Prostate gland (tissue), 2 donors: ENCODE measurements at places on chromosomes 6 and 20.

- no peak for DNase-seq
Measured at GRCh38 chr20:4415281-4415680, 306.4 kb upstream of the PRND start.

GRCh38 chr6:1602049-1602713 is 7.5 kb upstream of the FOXC1 start:
- no peak for DNase-seq

GRCh38 chr6:170286246-170286933 is 4.5 kb downstream of the DLL1 start:
- DNase-seq, result no peak

GRCh38 chr6:20658516-20658915 is 124.3 kb downstream of the CDKAL1 start:
- no peak for DNase-seq

DNA sequence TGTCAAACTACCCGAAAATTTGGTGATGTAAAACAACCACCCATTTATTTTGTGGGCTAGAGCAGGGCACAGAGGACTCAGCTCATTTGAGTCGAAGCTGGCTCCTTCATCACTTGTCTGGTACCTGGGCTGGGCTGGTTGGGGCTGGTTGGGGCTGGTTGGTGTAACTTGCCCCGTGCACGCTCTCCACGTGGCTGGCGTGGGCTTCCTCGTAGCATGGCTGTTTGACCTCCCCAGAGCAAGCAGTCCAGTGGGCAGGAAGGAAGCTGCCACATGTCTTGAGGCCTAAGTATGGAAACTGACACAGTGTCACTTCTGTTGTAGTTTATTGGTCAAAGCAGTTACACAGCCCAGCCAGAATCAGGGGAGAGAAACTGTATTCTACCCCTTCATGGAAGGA is 27.1 kb downstream of the BCAS4 start:
- DNase-seq, result no peak

- peak; percentile 10 for DNase-seq
Measured at GRCh38 chr6:139533573-139534471, 159.4 kb upstream of the CITED2 start.

GRCh38 chr20:41329435-41330342 is 10.9 kb upstream of the LPIN3 start:
- DNase-seq, result peak; percentile 33

DNA sequence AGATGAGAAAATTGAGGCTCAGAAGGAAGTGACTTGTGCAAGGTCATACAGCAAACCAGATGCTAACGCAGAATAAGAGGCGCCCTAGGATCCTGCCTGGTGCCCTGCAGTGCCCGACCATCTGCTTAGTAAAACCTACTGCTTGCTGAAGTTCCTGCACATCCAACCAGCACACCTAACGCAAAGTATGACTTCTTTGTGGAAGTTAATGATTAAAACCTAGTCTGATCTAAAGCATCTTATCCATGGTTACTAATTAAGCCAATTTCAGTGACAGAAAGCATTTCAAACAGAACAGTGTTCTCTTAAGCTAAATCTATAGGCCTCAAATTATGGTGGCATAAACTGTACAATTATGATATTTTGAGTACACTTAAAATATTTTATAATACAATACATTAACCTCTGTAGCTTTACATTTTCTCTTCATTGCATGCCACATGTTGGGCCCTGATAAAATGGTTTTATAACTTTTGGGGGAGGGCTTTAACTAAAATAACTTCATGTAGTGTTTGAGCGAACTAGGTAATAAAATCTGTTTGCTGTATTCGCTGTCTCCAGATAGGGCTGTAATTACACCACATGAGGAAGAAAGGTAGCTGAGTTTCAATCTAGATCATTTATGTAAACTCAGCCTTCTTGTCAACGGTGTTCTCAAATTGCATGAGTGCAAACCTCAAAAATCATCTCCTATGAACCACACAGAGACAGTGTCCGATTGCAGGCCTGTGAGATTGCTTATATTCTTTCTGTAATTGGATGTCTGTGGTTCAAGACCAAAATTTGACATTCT is 37.5 kb upstream of the BEND3 start:
- DNase-seq, result no peak

DNA sequence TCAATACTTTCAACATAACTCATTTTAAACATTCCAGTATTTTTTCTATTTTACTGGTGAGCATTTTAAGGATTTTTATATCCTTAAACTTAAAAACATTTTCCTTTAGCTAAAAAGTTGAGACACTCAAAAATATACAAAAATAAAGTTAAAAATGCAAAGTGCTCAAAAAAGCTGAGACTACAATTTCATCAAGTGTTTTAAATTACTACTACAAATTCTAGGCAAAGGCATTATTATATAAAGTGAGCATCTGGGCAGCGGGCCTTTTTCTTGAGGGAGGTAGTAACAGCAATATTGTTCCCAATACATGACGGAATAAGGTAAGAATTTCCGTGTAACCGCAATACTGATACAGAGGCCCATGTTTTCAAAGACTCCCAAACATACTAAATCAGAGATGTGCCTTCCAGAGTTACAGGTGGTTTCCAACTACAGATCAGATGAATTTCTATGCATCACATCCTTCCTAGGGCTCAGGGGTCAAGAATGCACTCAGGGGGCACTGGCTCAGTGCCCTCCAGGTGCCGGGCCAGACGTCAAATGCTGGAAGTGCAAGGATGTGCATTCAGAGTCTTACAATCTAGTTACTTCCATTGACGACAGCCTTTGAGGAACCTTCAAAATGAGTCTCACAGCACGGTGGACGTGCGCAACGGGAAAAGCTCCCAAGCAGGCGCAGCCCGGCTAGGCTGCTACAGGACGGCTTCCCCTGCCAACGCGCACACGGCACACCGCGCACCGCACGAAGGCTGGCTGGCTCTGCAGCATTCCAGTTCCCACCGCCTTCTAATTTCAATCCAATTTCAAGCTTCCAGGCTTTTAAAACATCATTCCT is 1.7 kb downstream of the PHF10 start:
- peak; percentile 43 for DNase-seq

GRCh38 chr6:41288030-41288753 is 1.7 kb upstream of the TREM1 start:
- no peak for DNase-seq

DNA sequence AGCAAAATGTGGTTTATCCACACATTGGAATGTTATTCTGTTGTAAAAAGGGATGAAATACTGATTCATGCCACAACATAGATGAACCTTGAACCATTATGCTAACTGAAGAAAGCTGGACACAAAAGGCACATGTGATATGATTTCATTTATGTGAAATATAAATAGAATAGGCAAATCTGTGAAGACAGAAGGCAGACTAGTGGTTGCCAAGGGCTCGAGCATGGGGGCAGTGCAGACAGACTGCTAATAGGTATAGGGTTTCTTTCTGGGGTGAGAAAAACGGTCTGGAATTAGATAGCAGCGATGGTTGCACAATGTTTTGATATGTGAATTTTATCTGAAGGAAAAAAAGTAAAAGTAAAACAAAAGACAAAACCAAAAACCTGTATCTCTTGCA is 54.6 kb upstream of the FNDC1 start:
- no peak for DNase-seq

DNA sequence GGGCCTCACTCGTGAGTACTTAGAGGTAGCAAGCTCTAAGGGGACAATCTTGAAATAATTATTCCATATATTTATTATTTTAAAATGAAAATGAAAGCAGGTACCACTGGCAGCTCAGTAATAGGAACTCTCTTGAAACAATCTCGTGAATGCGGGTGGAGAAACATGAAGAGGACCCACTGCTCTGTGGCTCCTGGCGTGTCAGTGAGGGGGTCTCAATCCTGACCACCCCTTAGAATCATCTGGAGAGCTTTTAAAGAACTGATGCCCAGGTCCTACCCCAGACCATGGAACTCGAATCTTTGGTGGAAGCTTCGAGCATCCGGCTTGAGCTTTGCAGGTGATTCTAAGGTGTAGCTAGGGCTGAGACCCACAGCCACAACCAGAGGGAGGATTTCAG is 23.9 kb upstream of the PXDC1 start:
- DNase-seq, result no peak

DNA sequence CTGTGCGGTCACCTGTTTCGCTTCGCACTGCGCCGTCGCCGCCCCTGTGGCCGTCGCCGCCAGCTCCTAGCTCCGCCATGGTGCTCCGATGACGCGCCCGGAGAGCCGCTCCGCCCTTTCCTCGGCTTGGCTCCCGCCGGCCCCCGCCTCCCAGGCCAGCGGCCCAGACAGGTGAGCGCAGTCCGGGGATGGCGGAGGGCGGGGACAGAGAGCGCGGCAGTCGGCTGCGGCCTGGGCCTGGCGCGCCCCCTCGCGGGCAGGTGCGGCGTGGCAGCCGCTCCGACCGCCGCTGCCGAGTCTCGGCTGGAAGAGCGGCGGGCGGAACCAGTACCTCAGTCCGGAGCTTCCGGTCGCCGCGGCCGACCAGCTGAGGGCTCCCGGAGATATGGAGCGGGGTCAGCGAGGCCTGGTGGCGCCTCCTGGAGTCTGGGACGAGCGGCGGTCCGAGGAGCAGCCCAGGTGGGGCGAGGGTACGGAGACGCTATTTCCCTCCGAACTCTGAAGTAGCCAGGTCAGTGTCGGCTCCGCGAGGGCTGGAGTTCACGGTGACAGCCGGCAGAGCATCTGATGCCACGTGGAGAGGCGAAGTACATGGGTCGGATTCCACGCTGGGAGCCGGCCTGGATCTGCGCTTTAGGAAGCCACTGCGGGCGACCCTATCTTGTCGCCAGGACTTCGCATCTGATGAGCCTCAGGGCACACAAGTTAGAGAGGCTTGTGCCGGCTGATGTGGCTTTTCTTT is at the start of gene MAP7:
TSS of gene MAP7 (minus strand) at position 93 of the 742 bp plus-strand sequence. CDS start at position 79, 14 bp downstream.
- DNase-seq, result peak; percentile 94

- DNase-seq, result no peak
Measured at GRCh38 chr6:118523216-118523615, 24.9 kb upstream of the PLN start.

- no peak for DNase-seq
Measured at GRCh38 chr6:10382322-10382721, 32.6 kb downstream of the TFAP2A start.

DNA sequence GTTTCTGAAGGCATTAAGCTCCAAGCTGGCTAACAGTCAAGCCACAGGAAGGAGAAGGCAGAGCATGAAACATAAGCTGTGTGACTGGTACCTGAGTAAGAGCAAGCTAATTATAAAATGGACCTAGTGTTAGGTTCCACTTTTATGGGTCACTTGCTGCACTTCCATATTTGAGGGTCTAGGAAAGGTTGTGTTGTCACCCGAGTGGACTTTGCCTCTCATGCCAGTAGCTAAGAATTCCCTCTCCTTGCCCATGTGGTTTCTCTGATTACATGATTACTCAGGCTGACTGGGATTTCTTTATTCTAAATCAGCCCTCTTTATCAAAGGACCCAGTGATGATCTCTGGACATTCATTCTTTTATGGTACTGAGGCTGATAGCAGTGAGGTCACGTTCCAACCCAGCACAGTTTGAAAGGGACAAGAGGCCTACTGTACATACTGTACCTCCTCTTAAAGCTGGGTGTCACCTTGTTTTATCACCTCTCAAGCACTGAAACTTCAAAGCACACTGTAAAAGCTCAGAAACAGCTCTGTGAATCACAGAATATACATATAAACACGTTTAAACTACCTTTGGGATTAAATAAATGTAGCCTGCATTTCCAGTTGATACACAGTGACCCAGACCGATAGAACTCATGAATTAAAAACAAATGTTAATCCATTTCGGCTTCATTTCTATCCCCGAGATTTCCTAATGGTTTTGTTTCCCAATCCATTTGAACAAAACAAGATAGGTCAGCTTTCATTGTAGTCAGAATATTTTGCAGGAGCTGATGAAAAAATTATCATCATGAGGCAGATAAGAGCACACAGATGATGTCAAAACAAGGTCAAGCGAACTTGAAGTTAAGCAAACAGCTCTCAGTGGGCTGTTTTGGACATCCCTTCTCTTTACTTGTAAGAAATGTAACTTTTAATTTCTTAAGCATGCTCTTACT is 96.5 kb downstream of the ALDH8A1 start:
- DNase-seq, result no peak

DNA sequence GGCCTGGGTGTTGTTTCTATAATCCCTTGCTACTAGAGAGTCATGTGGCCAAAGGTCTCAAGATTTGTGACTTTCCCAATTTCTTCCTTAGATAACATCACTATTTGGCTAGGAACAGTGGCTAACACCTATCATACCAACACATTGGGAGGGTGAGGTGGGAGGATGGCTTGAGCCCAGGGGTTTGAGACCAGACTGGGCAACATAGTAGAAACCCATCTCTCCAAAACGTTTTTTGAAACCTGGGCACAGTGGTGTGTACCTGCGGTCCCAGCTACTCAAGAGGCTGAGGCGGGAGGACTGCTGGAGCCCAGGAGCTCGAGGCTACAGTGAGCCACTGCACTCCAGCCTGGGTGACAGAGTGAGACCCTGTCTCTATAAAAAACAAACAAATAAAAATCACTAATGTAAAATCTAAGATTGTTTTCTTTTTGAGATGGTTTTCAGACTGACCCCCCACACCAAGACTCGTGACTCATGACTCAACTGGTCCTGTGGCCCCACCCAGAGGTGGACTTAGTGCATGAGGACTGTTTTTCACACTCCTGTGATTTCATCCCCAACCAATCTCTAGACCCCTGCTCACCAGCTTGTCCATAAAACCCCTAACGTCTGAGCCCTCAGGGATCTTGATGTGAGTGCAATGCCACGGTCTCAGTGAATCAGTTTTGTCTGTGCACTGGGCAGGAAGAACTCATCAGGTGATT is 48.3 kb upstream of the KIF16B start:
- DNase-seq, result no peak

DNA sequence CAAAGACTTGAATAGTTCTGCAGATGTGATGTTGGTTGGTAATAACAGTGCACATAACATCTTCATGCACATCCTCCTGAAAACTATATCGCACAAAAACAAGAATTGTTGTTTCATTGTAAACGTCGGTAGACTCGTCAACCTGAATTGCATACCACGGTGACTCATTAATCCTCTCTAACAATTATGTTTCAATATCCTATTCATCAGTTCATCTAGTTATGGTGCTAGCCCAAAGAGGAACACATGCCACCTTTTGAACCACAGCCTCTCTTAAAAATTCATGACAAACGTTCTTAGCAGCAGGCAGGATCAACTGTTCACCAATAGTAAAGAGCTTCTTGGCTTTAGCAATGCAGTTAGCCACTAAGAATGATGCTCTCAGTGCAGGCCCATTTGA is 25.0 kb downstream of the CRYBG1 start:
- no peak for DNase-seq
